IPS DF 19.7 (cell line): ENCODE measurements at places on chromosomes 1 and 21.

DNA sequence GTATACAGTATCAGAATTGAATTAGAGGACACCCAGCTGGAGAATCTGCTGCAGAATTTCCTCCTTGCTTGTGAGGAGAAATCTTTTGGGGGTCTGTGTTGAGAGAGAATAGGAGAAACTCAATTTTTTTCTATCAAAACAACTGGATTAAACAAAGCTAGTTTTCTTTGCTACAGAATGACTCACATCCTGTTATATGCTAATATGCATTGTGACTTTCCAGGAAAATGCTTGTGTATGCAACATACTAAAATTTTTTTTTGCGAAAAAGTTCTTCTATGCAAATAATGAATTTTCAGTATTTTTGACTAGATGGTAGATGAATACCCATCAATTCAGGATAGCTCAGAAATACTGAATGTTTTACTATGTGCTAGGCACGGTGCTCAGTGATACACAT is 2.2 kb downstream of the VAMP4 start:
- no peak for DNase-seq

DNA sequence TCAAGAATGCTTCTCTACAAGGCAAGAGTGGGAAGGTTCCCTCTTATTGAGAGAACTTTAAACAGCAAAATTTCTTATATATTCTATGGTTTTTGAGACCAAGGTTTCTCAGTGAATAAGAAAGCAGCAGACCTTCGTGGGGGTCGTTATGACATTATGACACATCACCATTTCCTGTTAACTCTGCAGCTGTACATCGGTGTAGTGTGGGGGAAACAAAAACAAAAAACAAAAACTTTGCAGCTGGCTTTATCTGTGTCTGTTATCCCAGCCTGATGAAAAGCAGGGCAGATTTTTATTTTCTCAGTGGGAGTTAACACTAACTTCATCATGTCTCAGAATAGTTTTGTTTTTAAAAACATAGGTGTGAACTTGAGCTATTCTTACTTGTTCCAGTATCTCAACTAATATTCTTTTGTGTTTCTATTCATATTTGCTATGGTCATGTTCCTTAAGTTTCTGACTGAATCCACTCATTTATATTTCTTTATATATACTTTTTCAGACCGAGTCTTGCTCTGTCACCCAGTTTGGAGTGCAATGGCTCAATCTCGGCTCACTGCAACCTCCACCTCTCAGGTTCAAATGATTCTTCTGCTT is 2.1 kb downstream of the SDE2 start:
- no peak for DNase-seq

DNA sequence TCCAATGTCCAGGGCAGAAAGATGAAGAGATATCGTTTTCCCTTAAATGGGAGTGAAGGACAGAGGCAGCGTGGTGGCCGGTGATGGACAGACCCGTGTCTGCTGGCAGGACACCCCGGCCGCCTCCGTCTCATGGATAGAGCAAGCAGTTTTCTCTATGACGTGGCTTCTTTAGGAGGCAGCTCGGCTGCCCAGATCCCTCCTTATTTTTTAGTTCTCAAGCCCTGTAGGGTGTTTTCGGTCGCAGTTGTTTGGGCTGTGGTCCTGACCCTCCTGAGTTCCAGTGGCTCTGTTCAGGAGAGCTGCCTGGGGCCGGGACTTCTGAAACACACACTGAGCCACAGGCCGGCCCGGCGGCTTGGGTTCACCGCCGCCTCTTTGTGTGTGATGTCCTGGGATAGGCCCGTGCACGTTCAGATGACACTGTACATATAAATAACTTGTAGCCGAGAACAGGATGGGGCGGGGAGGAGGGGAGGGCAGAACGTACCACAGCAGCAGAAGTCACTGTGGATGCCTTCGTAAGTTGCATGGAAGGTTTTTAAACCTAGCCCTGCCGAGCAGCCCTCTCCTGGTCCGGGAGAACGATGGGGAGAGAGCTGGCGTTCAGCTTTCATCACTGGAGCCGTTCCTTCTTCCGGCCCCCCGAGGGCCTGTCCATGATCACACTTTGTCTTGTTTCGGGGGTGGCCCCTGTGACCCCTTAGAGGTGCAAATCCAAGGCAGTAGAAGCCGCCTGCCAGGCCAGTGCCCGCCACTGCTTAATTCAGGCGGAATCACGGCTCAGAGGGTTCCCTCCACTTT is 65.2 kb downstream of the SIK1 start:
- no peak for DNase-seq

DNA sequence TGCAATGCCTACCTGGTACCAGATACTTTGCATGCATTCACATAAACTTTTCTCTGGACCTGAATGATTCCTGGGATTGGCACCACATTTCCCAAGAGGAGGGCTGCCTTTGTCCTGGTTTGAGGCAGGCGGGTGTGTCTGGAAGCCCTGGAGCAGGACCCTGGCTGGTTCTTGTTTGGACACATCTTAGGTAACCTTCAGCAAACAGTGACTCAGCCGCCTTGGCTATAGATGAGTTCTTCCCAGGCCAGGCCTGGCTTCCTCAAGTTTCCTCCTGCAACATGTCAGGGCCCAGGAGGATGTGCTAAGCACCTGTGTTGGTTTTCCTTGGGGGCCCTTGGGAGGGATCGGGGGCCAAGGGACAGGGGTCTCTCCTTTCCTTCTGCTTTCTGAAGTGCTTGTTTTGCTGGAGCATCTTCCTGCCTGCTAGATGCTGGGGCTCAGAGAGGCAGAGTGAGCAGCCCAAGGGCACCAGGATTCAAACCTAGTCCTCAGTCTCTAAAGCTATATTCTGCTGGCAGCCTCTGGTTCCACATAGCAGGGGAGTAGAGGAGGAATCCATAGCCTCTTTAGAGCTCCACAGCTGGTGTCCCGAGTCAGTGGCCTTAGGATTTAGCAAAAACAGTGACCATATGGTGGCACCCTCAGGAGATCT is 38.2 kb downstream of the PAX7 start:
- no peak for DNase-seq

DNA sequence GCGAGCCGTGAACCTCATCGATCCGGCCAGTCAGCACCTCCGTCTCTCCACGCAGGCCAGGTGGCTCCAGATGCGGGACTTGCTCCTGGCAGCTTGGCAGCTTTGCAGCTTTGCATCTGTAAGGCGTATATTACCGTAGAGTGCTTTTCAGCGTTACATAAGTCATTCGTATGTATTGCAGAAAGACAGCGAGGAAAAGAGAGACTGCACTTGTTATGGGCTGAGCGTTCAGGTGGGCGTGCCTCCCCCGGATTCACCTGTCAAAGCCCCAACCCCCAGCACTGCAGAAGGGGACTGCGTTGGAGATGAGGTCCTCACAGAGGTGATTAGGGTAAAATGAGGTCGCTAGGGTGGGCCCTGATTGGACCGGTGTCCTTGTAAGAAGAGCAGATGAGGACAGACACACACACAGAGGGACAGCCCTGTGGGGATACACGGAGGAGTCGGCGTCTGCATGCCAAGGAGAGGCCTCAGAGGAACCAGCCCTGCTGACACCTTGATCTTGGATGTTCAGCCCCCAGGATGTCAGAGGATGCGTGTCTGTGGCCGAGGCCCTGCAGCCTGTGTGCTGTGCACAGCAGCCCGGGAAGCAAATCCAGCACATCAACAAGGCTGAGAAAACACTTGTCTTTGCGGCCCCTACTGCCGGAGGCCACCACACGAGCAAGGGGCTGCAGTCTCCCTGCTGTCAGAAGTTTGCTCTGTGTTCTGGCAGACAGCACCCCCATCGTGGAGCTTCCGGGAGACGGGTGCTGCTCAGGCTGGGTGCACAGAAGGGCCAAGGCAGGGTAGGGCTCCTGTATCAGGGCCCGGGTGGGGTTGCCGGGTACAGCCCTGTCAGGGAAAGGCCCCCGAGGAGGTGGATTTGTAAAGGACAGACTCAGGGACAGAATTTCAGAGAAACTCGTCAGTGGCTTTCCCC is 10.9 kb upstream of the AGPAT3 start:
- DNase-seq = no peak

DNA sequence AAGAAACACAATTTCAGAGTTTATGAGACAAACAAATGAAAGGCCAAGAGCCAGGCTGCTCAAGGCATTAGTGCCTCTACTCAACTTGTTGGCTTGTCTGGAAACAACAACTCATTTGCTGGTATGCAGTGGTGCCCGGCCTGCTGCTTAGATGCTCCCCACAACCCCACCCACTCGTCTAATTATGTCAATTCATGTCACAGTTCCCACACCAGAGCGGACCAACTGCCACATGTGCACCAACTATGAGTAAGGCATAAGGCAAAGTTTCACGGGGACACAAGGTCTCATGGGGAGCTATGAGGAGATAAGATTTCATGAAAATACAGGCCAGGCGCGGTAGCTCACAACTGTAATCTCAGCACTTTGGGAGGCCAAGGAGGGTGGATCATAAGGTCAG is 34.5 kb upstream of the LRRC38 start:
- no peak for DNase-seq

DNA sequence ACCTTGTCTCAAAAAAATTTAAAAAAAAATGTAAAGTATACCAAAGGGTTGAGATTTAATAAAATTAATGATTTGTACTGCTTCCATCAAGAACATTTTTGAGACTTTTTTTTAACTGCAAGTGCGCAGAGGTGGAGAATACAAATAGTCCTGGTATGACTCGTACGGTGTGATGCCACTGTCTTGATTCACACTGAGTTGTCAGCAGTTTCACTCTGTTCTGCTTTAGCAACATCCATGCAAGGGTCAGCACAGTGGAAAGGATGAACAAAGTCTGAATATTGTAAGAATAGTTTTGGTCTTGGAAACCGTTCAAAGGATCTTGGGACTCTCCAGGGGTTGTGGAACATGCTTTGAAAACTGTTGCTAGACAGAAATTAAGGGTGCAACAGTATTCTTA is 40.2 kb downstream of the EXO1 start:
- DNase-seq = no peak

- no peak for DNase-seq
These were observed 156.7 kb downstream of the DMRTA2 start for GRCh38 chr1:50266509-50266908.
